Hematopoietic multipotent progenitor cell treated with erythropoietin and hydrocortisone succinate and interleukin-3 and kit ligand, for 15 days (in vitro differentiated cells): ENCODE measurements at places on chromosomes 7 and 10.

- DNase-seq: no peak
Measured at GRCh38 chr7:47710201-47710935, 128.5 kb upstream of the TNS3 start.

GRCh38 chr7:94848992-94849576 is 58.3 kb upstream of the PPP1R9A start:
- DNase-seq: no peak

DNA sequence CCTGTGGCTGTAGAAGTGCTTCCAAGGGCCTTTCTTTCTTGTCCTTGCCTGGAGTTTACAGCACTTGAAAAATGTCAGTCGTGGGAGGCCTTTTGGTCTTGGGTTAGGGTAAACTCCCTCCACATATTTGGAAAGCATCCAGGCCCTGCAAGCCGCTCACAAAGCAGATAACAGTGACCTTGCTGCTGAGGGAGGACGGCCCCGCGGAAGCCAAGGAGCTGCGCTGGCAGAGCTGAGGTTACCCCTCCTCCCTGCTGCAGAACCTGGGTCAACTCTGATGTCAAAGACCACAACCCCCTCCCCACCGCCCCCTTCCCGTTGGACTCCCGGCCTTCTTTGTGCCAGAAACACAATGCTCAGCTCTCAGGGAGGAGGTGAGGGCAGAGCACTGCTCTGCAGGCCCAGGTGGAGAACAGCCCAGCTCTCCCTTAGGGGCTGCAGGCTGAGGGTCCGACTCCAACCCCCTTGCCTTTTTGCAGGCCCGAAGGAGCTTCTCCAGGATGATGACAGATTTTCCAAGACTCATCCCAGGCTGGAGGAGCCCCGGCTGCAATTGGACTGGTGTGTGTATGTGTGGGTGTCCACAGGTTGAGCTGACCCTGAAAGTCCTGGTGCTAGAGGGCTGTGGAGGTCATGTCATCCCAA is 957.6 kb upstream of the ZNF722 start:
- DNase-seq: no peak

- no peak for DNase-seq
Measured at GRCh38 chr10:62380016-62380415, 5.8 kb downstream of the ZNF365 start.

- DNase-seq: no peak
Measured at GRCh38 chr7:116545411-116545993, 20.7 kb downstream of the CAV1 start.

DNA sequence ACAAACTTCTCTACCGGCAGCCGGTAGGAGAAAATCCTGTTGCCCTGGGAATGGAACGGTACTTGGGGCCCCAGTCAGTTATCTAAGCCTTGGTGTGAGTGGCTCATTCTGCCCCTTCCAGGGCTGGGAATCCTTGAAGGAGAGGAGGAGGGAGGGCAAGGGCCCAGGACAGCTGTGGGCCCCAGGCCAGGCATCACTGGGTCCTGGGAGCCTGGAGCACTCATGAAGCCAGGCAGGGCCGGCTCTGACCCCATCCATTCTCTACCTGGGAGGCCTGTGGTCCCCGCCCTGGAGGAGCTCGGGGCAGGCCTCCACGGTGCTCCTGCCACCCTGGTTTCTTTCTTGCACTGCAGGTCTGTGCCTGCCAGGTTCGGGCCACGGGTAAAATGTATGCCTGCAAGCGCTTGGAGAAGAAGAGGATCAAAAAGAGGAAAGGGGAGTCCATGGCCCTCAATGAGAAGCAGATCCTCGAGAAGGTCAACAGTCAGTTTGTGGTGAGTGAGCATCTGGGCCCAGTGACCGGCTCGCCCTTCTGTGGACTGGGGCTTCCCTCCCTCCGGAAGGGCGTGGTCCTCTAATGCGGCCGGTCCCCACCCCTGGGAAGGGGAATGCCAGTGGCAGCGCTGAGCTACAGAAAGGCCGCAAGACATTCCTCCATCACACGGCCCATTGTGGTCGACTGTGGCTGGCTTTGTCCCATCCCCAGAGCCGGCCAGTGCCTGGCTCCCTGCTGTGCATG is 111.3 kb downstream of the RGS10 start:
- DNase-seq: no peak

GRCh38 chr7:43496596-43496995 is 86.3 kb upstream of the STK17A start:
- no peak for DNase-seq

GRCh38 chr7:73515178-73515577 is 6.9 kb downstream of the BAZ1B start:
- DNase-seq: no peak

GRCh38 chr7:73557397-73558257 is at the start of gene BCL7B:
TSS of gene BCL7B (minus strand) at chr7:73557690. CDS start at chr7:73557578, 112 bp downstream.
- DNase-seq: peak; percentile 72

GRCh38 chr7:1632506-1632905 is 37.6 kb upstream of the ELFN1 start:
- DNase-seq: no peak

- no peak for DNase-seq
Measured at GRCh38 chr10:34698979-34699378, 116.1 kb downstream of the PARD3 start.

DNA sequence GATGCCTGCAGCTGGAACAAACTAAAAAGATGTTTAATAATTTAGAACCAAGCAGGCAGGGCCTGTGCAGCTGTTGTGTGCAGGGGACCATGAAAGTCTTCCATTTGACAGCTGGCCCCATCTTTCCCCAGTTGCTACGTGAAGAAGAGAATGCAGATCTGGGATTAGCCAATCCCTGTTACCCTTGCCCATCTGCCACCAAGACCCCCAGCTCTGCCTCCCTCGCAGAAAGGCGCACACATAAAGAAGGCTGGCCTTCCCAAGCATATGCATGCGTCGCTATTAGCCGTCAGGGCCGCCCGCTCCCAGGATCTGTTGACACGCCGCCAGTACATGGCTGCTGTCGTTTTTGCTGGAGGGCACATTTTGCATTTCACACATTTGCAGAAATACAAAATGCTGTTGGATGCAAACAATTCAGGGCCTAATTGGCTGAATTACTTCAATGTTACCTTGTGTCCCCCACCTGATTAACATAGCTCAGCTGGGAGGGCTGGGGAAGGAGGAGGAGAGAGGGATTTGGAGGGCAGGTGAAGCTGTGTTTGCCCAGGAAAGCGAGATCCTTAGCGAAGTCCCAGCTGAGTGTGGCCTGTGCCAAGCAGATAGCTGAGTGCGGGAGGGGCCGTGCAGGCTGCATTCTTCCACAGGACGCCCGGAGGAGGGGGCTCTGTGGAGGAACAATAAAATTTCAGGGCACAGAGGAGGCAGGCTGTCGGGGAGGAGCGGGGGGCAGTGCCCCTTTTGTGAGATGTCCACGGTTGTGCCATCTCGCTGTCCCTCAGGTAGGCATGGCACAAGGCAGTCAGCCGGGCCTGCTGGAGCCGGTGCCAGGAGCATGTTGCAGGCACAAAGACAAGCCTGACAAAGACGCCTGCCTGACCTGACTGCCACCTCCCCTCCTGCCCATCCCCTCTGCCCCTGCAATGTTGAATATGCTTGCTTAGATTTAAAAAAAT is 443.0 kb upstream of the MKI67 start:
- no peak for DNase-seq

- no peak for DNase-seq
Measured at GRCh38 chr10:77949167-77949566, 22.6 kb upstream of the DLG5 start.
